Activated CD4-positive, CD25-positive, alpha-beta regulatory T cell treated with anti-CD3 and anti-CD28 coated beads, Interleukin-2, amount 50 U/mL, for 16 hours (primary cell): ENCODE measurements at places on chromosomes 2 and 18.

GRCh38 chr18:35376393-35376741, 770 bp downstream of the ZNF396 start:
- no peak for DNase-seq

GRCh38 chr2:43075811-43076585, 150.4 kb downstream of the ZFP36L2 start:
- no peak for DNase-seq

- DNase-seq, result no peak
These were observed 166.2 kb downstream of the TRIM43 start for GRCh38 chr2:95757988-95758387.

- no peak for DNase-seq
These were observed 348.7 kb upstream of the CDH20 start for GRCh38 chr18:60984510-60984909.

- DNase-seq, result no peak
These were observed 62.1 kb downstream of the TMEM17 start for GRCh38 chr2:62443886-62444285.

GRCh38 chr2:207887500-207887899, 117.8 kb upstream of the FZD5 start:
- DNase-seq, result no peak

DNA sequence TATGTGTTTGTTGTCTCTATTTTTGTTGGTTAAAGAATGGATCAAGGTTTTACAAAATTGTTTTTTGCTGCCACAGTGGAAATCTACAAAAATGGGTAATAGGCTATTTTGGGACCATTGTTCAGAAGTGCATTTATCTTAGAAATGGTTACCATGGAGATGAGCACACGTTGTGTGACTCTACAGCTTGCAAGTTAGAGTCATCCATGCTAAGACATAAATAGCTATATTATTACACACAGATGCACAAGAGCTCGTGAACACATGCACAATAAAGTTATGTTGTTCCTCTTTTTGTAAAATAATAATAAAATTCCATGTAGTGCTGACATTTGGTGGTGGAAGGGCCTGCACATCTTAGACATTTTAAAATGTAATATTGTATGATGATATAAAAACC, 15.5 kb upstream of the DUSP19 start:
- DNase-seq, result no peak

- no peak for DNase-seq
These were observed 86.3 kb downstream of the PMS1 start for GRCh38 chr2:189870381-189871085.
